ENCODE measurements at places on chromosomes 7 and 10.

DNA sequence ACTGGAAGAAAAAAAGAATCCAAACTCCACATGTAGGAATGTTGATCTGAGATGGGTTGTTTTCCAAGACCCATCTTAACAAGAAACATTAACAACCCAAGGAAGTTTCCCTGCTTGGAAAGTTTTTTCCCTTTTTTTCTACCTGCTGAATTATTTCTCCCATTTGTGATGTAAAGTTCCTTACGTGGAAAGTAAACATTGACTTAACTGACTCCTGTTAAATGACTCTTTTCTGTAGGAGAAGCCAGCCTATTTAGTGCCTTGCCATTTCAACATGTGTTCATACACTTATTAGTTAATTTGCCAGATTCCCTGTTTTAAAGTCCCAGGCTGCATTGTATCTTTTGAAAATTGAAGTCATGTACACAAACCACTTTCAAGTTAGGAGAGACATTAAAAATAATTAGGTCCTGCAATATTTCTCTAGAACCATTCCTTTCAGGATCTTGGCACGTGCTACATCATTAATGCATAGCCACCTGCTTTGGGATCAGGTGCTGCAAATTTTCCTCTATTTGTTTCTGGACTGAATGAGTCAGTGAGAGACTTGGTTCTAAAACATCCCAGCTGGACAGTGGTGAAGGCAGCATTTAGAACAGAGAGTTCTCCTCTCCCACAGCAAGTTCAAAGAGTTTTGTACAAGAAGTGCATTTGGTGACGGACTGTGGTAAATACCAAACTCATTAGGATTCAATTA, 698.5 kb downstream of the SUGCT start:
- DNase-seq, result no peak

GRCh38 chr10:94500063-94500462, 45.5 kb upstream of the HELLS start:
- no peak for DNase-seq

DNA sequence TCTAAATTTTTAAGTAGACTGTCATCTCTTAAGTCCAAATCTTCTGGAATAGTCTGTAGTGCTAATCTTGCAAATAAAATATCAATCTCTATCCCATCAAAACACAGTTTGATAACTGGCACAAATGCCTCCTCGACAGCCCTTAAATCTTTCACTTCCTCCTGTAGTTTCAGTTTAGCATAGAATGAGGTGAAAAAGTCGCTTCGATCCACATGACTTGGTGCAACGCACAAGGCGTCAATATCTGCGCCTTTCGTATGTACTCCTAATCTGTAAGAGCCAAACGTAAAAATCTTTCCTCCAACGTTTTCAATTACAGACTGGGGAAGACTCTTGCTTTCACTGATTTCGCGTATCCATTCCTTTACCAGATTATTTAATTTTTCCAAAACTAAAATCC, 603 bp downstream of the PAPOLB start:
- DNase-seq, result no peak

DNA sequence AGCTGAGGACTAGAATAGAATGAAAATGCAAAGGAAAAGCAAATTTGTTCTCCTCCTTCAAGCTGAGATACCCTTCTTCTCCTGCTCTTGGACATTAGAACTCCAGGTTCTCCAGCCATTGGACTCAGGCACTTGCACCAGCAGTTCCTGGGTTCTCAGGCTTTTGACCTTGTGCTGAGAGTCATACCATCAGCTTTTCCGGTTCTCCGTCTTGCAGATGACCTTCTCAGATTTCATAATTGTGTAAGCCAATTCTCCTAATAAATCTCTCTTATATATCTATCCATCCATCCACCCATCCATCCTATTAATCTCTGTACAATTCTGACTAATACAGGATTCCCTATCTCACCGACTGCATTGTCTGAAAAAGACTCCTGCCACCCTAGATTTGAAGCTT, 108.3 kb downstream of the AHR start:
- DNase-seq, result no peak

- DNase-seq, result no peak
These were observed 282.3 kb upstream of the SEMA3C start for GRCh38 chr7:81201188-81201587.

- DNase-seq, result peak; percentile 35
These were observed 34.2 kb downstream of the PARD3 start for GRCh38 chr10:34780818-34781380.

GRCh38 chr7:33893377-33893776, 12.0 kb upstream of the BMPER start:
- DNase-seq, result no peak

DNA sequence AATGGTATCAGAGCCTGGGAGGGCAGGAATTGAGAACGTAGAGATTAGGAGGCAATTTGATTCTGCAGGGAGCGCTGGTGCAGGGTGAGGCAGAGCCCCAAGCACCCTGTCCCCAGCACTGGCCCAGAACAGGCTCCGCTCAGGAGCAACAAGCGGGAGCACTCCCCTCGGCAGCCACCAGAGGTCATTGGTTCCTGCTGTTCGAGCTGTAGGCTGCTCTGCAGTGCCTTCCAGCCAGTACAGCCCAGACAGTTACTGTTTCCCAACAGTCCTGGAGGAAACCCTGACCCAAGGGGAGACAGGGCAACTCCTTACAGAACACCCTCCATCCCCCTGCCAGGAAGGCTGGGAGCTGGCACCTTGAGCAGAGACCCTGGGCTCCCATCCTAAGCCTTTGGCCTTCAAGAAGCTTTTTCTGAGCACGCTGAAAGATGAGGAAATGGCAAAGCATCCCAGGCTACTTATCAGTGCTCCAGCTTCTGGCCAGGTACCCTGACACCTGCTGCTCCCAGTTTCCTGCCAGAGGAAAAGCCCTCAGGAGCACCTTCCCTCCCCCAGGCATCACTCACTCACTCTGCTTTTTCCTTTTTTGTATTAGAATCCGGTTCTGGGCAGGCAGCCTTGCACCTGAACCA, 71.2 kb upstream of the EFCAB10 start:
- DNase-seq, result peak; percentile 88

DNA sequence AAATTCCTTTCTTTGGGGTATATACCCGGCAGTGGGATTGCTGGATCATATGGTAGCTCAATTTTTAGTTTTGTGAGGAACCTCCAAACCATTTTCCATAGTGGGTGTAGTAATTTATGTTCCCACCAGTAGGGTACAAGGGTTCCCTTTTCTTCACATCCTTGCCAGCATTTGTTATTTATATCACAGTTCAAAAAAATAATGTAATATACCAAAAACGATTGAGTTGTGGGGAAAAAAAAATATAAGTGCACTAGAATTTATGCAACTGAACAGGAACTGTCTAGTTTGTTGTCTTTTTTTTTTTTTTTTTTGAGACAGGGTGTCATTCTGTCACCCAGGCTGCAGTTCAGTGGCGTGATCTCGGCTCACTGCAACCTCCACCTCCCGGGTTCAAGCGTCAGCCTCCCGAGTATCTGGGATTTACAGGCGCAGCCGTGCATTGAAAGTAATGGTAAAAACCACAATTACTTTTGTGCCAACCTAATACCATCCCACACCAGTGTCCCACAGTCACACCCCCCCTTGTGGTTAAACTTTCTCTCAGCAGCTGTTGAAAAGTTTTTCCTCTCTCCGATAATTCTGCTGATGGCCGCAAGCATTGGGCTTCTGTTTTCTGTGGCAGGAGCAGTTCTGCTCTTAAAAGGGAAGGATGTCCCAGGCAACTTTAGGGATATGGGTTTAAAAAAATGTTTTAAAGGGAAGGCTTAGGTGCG, 6.8 kb upstream of the LAT2 start:
- DNase-seq, result no peak

GRCh38 chr7:51298912-51299311, 17.7 kb downstream of the COBL start:
- DNase-seq, result no peak

DNA sequence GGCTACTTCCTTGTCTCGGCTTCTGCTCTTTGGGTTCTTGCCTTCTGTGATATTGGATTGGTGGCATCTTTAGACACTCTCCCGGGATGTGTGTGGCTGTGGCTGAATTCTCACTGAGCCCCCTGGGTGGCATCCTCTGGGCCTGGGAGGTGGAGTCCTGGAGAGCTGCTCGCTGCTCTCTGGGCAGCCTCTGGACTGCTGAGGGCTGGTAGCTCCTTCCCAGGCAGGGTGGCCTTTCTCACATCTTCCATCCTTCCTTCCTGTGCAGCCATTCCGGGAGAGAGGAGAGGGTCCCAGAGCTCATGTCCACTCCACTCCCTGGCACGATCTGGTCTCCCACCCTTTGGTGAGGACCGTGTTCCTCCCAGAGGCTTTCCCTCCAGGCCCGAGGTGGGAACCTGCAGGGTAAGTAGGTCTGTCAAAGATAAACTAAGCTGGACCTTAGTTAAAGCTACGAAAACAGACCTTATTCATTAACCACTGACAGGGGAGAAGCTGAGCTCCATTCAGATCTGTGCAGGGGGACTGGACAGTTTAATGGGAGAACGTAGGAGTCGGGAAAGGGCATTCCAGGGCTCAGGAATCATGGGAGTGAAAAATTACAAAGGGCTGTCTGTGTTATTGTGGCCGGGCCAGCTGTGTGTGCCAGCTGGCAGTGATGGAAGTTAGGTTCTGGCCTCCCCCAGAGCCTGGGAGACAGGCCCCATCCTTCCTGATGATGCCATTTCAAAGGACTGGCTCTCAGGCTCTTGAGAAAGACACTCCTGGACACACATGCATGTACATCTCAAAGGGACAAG, 8.7 kb downstream of the ATP6V0E2 start:
- no peak for DNase-seq

GRCh38 chr7:156376317-156376716, 264.3 kb upstream of the RNF32 start:
- DNase-seq, result no peak

DNA sequence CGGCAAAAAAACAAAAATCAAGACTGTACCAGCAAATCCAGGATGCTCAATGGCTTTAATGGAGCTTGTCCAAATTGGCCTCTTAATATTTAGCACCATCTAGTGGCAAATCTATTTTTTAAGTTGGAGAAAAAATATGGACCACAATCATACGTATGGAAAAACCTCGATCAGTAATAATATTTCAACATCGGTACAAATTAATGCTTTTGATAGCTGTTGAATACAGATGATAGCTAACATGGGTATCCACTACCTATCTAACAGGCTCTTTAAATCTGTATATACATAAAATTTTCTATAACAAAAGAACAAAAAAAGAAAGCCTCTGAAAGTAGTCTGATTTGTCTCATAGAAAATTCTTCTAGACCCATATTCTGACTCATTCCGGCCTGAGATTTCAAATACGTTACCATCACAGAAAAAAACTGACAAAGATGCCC, 29.2 kb downstream of the COA1 start:
- peak; percentile 37 for DNase-seq

DNA sequence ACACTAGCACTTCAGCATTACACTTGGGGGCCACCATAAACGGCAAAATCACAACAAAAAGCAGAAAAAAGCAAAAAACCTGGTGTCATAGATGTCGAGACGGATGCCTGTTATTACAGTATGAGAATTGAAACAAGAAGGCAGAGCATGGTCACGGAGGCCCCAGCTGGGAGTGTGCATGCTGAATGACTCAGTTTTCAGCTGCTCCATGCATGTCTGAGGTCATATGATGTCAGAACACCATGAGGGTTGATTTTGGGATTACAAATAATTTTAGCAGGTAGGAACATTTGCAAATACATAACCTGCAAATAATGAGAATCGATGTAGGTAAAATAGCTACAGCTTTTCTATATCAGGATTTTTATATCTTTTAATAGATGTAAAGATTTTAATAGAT, 19.1 kb downstream of the ZMYND11 start:
- no peak for DNase-seq

GRCh38 chr7:147478796-147479195, 1111.8 kb upstream of the C7orf33 start:
- no peak for DNase-seq

GRCh38 chr7:93053949-93054943, 63.5 kb downstream of the SAMD9 start:
- no peak for DNase-seq

DNA sequence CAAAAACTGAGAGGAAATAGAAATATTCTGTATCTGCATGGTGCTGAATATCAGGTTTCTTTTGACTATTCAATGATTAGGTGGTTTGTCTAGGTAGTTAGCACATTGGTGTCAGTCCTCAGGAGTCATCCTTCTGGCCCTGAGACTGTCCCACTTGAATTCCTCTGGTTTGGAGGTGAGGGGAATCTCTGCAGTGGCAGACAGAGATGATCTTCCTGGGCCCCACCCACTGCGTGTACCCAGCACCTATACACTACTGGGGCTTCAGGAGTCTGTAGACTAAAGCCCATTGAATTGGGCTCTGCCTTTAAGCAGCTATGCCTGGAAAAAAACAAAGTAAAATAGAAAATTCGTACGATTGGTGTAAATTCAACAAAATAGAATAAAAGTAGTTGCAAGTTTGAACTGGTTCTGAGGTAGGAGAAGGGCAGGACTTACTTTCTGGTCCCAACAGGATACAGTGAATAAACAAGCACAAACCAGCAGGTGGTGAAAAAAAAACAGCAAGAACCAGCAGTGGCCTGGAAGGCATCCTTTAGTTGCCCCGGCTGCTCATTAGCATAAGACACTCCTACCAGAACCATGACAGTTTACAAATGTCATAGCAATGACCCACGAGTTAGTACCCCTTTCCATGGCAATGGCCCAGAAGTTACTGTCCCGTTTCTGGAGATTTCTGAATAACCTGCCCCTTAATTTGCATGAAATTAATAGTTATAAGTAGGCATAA, 1.7 kb downstream of the LIPM start:
- no peak for DNase-seq

DNA sequence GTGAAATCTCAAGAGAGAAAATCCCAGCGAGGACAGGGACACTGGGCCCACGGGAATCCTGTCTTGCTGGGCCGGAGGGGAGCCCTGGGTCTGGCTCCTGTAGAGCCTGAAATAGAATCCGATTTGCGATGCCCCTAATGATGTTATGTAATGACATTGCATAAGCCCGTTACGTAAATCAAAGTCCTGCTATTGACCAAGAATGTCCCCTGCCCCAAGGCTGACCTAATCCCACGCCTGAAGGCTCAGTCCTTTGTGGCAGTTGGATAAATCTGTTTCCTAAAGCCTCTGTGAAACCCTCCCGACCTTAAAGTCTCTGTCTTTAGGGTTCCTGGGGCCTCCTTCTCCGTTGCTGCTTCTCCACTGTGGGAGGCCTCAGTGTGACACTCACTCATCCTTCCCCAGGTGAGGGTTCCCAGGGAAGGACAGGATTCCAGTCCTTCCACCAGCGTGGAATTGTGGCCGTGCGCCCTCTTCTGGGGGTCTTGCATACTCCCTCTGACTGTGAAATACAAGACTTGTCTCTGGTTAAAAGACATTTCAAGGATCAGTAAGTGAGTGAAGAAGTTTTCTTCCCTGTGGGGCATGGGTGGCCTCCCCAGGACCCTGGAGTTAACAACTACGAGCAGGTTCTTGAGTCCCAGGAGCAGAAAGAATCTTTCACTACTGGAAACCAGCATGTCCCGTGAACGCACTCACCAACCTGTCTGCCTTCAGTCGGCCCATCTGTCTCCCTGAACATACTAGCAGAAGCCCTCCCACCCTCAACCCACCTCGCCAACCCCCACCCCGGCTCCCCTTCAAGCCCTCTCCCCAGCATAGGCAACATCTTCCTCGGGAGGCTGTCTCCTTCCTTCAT, 19.8 kb downstream of the ZNF467 start:
- DNase-seq, result peak; percentile 80
